Pancreas (tissue), 10 donors: ENCODE measurements at places on chromosomes 1 and 21.

- DNase-seq, result no peak
Measured at GRCh38 chr1:100720101-100720500, 559 bp downstream of the VCAM1 start.

DNA sequence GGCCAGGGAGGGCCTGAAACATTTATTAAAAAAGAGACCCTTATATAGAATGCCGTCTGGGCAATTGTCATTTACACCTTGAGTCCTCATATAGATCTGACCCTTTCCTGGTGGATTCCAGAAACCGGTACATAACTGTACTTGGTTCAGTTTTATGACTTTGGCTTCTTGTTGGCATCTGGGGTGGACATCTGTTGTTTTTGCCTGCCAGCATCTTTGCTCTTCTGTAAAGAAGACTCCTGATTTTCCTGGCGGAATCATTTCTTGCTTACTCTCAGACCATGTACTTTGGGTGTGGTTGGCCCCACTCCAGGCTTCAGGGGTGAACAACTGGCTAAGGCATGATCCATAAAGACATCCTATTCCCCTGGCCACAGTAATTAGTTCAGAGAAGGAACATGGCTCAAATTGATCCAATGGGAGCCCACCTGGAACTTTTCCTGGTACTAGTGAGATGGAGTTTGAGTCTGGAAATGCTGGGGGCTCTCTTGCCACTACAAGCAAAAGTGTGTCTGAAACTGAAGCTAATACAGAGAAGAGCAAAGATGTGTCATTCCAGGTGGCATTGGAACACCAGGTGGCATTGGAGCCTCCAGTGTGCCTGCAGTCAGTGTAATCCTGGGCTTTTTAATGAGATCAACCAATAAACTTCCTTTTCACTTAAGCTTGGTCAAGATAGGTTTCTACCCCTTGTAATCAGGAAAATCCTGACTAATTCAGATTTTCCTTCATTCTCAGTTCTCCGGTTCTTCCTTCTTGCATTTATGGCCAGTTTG, 332.5 kb upstream of the CAMK1G start:
- no peak for DNase-seq

DNA sequence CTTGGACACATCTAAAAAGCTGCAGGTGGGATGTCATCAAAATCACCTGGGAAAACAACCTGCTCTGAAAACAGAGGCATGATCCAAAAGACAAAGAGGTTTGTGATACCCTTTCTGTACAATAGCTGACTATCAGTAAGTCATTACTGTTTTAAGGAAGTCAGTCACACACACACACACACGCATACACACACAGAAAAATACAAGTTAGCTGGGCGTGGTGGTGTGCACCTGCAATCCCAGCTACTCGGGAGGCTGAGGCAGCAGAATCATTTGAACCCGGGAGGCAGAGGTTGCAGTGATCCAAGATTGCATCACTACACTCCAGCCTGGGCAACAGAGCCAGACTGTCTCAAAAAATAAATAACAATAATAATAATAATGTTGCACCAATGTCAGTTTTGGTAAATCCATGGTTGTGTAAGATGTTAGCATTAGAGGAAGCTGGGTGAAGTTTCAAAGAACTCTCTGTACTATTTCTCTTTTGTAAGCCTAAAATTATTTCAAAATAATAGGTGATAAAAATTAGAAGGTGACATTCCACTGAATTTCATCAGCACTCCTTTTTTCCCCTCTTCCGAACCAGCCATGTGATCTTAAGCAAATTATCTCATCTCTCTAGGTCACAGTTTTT, 9.9 kb upstream of the HLCS start:
- DNase-seq, result no peak

GRCh38 chr1:164685266-164686035, 126.5 kb downstream of the PBX1 start:
- DNase-seq, result no peak

DNA sequence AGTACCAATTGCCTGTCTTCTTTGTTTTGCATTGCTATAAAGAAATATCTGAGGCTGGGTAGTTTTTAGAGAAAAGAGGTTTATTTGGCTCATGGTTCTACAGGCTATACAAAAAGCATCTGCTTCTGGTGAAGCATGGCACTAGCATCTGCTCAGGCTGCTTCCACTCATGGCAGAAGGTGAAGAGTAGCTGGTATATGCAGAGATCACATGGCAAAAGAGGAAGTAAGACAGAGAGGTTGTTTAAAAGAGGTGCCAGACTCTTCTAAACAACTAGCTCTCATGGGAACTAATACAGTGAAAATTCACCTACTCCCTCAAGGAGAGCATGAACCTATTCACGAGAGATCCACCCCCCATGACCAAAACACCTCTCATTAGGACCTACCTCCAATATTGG, 56.7 kb upstream of the GUCA2B start:
- no peak for DNase-seq

GRCh38 chr21:34006611-34007168, 66.7 kb upstream of the MRPS6 start:
- DNase-seq, result no peak

- DNase-seq, result no peak
Measured at GRCh38 chr1:51372561-51372960, 42.2 kb upstream of the TTC39A start.
